ENCODE measurements at places on chromosomes 2 and 18.

DNA sequence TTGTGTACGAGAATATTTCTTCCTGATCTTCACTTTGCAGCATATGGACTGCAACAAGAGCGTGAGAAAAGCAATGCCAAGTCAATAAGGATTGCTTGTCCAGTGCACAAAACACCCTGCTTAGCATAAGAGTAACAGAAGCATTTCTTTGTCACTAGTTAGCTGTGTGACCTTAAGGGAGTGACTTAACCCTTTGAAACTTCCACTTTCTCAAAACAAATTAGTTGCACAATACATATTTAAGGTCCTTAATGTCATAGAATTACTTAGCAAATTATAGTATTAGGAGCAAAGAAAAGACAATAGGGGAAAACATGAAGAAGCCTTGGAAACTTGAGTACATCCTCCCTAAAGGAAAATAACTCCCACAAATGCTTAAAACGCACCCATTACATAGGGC is 230.1 kb downstream of the RNF152 start:
- no peak for DNase-seq

- DNase-seq: no peak
Observed at GRCh38 chr2:169583518-169583917, 633 bp upstream of the PPIG start.

GRCh38 chr2:8053216-8053615 is 628.6 kb upstream of the ID2 start:
- DNase-seq: no peak

- no peak for DNase-seq
Observed at GRCh38 chr2:16960579-16960978, 294.9 kb upstream of the CYRIA start.

DNA sequence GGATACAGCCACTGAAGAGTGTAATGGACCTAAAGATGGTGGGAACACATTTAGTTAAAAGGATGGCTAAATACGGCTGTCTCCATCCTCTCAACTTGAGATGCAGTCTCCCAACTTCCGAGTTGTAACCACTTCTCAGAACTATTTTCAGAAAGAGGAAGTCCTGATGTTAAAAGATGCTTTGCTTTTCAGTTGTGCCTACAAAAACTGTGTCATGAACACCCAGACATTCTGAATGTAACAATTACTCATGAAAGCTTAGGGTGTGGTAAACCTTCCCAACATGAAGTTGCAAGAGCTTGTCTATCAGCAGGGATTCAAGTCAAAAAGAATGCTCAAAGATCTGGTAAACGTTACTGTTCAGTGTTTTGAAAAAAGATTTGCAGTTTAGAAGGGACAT is 147.9 kb downstream of the DOCK10 start:
- DNase-seq: no peak

DNA sequence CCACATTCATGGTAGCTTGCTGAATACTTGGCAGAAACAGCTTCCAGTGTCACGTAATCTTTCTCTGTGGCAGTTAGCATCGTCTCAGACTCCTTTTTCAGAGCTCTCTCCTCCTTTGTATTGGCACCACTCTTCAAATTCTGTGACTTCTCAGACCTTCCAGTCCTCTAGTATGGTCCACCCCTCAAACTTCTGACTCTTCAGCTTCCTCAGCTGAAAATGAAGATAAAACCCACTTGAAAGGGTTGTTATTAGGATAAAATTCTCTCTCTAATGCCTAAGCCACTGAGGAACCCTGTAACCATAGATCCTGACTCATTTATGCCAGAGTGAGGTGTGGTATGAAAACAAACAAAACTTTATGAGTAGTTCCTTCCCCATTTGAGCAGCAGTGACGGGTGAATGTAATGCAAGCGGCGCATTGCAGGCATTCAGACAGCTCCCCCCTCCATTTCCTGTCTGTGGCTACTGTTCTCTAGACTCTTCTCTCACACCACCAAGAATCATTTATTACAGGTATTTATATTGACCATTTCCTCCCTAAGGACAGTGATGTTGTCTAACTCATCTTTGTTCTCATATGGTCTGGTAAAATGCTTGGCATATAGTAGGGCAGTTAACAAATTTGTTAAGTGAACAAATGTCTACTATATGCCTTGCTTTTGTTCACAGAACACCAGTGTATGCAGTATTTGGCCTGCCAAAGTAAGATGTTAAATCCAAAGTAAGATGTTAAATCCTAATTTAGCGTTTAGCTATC is 35.3 kb downstream of the GALNT1 start:
- peak; percentile 69 for DNase-seq

- no peak for DNase-seq
Observed at GRCh38 chr2:46336283-46336959, 39.2 kb downstream of the EPAS1 start.

DNA sequence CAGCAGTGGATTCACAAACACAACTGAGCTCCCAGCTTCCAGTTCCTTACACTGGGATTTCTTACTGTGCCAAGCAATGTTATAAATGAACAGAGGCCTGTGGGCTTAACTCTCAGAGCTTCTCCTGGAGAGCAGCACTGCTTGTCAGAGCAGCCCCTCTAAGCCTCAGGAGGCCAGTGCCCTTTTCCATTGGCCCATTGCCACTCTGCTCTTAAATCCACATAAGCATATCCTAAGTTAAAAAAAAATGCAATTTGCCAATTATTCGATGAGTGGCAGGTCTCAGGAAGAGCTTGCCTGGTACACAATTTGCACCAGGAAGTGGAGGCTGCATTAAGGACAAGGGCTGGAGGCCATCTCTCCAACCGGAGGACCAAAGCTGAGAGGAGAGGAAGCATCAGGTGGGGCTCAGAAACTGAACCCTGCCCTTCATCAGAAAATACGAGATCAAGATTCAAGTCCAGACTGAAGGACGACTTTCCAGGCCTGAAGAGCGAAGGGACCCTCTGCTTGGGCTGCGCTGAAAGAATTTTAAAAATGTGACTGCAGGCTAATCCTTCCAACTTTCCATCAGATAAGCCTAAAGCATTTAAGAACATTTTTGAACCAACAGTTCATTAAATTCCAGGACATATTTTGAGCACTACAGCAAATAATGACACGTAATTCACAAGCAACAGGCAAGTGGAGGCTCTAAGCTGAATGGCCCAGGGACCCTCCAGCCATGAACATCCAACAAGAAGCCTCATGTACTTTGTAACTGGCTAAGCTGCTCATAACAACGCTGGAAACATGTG is 28.4 kb upstream of the PXDN start:
- DNase-seq: no peak

- no peak for DNase-seq
Observed at GRCh38 chr18:75548353-75548905, 120.9 kb upstream of the SMIM21 start.

DNA sequence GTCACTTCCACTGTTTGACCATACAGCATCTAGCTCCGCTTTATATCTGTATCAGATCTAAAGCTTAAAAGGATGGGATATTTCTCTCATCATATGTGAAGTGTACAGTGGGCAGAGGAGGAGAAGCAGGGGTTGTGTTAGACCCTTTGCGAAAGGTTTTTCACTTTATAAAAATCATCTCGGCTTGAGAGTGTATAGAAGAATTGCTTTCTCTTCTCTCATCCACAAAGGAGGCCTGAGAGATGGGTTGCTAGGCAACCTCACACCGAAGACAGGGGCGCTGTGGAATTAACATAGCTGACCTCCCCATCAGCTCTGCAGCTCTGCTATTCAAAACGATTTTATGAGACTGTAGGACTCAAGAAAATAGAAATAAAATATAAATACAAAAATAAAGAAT is 70.2 kb upstream of the GALNT3 start:
- no peak for DNase-seq

DNA sequence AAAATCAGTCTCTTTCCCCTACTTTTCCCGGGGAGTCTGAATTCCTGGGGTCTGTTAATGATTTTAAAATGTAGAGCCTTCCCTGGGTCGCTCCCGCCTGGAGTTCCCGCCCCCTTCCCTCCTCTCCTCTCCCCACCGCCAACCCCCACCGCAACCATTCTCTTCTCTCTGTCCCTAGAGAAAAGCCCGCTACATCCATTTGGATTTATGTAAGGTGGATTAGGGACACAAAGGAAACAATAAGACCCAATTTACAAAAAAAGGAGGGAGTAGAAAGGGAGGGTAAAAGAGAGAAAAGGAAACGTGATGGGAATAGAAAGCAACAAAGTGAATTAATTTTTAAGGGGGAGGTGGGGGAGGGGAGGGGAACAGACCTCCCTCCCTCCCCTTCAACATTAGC is 2.2 kb downstream of the EPHA4 start:
- no peak for DNase-seq

GRCh38 chr2:62826141-62826540 is 120.6 kb downstream of the EHBP1 start:
- DNase-seq: no peak

DNA sequence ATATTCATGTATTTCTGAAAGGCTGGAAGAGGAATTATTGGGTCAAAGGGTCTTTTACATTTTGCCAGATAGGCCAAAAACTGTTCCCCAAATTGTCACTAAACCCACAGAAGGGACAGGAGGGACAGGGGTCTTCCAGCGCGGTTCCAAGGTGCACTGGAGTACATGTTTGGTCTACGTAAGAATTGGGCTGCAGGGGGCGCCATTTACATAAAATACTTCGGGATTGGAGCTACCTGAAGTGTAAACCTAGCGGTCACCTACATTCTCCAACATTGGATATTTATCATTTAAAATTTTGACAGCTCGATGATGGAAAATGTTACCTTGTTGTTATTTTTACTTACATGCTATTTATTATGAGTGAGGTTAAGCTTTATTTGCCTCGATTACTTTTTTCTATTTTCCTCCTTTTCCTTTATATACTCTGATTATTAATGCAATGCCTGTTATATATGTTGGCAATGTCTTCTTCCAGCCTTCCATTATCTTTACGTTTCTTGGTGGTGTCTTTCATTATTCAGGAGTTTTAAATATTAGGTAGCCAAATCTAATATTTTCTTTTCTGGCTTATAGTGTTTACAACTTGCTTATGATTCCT is 43.0 kb upstream of the RAB6C start:
- no peak for DNase-seq

GRCh38 chr2:217906798-217907197 is 96.0 kb downstream of the TNS1 start:
- no peak for DNase-seq

- DNase-seq: no peak
Observed at GRCh38 chr18:79459946-79460480, 64.3 kb downstream of the NFATC1 start.

DNA sequence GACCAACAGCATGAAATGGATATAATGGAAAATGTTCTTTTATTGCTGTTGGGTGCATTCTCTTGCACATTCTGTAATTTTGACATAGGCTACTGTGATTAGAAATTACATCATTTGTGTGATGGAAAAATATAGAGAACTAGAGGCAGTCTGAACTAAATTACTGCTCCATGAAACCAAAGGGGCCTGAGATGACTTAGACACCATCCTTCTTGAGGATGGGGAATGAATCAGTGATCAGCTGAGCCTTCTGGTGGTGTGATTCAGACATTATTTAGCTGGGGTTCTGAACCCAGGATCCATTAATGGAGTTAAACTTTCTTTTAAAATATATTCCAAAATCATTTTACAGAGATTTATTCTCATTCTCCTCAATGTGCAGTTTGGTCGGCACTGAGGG is 135.8 kb downstream of the LDLRAD4 start:
- DNase-seq: no peak

DNA sequence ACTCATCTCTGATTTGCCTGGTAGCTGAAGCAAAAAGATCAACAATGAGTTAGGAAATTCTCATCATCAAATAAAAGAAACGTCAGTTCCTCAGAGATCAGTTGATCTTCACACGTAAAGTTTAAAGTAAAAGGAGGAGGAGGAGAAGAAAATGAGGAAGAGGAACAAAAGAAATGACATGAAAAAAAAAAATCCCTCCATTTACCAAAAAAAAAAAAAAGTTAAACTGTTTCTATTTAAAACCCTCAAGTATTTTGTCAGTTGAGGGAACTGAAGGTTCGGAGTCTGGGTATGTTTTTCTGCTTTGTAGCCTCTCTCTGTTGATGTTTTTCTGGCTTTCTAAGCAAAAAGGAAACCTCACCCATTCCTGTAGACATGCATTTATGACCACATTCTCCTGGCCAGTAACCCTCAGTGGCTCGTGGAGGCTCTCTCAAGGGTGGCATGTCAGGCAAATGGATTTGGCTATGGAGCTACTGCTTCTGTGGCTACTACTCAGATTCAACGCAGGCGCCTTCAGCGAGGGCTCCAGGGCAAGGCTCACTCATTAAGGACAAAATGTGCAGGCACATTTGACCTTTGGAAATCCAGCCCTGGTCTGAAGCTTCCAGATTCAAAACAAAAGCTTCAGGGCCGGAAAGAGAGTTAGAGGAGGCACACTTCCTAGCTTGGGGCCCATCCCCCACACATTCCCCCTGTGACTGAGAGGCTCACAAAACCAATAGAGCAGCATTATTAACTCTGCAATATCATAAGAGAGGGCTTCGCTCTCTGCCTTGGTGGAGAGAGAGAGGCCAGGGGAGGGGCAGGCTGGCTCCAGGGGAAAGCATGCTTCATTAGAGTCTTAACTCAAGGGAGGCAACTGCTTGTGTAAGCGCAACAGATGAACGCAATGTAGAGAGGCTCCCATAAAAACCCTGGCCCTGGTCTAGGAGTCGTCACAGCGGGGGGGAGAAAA is 22.3 kb downstream of the KLF7 start:
- DNase-seq: no peak

GRCh38 chr18:59719544-59720181 is 22.4 kb upstream of the CCBE1 start:
- no peak for DNase-seq

DNA sequence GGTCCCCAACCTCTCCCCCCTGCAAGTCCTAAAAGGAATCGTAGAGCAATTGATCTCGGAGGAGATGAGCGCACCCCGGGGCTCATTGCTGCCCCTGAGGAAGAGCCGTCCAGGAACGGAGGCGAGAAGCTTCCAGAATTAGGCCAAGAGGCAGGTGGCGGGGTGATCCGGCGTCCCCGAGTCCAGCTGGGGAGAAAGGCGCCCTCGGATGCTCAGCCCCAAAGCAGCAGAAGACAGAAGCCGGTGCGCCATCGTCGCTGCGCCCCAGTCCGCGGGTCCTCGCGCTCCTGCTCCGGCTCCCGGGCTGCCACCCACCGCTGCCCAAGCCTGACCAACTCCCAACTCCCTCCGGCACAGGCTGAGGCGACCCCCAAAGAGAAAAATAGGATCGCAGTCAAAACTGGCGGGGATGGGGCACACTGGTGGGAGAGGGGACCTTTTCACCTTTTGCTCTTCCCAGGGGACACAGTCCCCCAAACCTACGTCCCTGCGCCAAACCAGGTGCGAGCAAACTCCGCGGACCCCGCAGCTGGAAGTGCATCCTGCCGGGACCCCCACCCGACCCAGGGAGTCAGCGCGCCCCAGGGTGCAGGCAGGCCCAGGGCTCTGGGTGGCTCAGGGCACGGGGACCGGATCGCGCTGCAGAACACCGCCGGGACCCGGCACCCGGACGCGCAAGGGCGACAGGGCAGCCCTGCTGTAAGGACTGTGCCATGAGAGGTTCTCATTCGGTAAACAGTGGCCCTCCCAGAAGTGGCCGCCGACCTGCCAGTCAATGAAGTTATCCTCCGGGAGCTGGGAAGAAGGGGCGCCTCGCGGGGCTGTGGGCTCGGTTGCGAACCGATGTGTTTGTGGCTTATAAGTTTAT is 8.4 kb upstream of the MEIS1 start:
- no peak for DNase-seq

GRCh38 chr18:2597639-2598038 is 26.3 kb downstream of the NDC80 start:
- no peak for DNase-seq

- no peak for DNase-seq
Observed at GRCh38 chr18:34947711-34948125, 93.5 kb upstream of the MAPRE2 start.

All from activated CD4-positive, alpha-beta T cell treated with anti-CD3 and anti-CD28 coated beads, Interleukin-2, amount 50 U/mL, for 24 hours (primary cell).